Activated CD8-positive, alpha-beta T cell treated with anti-CD3 and anti-CD28 coated beads for 36 hours (primary cell): ENCODE measurements at places on chromosomes 7 and 10. TPM values are rescaled to one million over a fixed set of nuclear protein-coding genes. Genes with fewer than 3 reads are reported as not detected.
A peak's percentile ranks its signal among the peaks of the same experiment; 100 is the strongest.

DNA sequence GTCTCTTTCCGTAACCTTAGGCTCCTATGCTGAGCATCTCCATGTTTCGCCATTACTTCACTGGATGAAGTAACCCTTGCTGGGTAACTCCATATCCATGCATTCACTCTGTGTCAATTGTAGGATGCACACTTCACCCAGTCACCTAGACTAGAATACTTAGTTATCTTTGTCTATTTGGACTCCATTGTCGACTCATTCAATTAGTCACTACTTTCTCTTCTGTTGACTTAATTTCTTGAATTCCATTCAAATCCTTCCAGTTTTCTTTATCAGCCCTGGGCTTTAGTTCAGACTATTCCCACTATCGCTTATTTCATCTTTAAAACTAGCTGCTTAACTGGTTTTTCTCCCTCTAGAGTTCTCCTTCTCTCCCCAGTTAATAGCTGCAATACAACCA is 111.3 kb upstream of the TNS3 start:
- no peak for DNase-seq

DNA sequence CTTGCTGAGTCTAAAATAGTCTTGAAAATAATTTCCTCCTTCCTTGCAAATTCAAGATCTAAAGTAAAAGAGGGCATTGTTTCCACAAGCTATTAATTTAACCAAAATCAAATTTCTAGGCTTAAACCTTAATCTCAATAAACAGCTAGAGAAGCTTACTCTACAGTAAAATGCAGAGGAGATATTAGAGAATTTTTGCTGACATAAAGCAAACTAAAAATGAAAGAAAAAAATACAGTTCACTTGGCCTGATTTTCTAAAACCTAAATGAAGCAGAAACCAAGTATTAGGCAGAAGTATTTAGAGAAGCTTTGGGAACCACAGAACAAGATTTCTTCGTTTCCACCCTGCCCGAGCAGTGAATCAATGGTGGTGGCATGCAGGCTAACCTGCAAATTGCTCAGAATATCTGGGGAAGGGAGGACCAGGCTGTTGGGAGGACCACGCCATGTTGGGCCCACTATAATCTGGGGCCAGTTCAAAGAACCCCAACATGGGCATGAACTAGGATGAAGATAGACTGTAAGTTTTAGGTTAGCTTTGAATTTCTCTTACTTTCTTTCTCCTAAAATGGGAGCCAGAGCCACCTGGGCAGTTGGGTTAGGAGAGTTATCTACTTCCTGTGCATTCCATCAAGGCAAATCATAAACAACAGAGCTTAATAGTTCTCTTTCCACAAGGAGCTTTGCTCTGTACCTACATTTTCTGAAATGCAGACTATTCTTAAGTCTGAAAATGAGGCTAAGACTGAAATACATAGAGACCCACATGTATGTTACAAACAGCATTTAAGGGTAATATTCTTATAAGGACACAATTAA is 4.1 kb downstream of the LAMB1 start:
- DNase-seq, result no peak

GRCh38 chr7:39616138-39616537 is 7.2 kb upstream of the RALA start:
- DNase-seq, result no peak

GRCh38 chr10:62182595-62182994 is 86.0 kb downstream of the RTKN2 start:
- DNase-seq, result peak; percentile 24

- no peak for DNase-seq
These were observed 20.0 kb upstream of the LRRC17 start for GRCh38 chr7:102892631-102893278.

DNA sequence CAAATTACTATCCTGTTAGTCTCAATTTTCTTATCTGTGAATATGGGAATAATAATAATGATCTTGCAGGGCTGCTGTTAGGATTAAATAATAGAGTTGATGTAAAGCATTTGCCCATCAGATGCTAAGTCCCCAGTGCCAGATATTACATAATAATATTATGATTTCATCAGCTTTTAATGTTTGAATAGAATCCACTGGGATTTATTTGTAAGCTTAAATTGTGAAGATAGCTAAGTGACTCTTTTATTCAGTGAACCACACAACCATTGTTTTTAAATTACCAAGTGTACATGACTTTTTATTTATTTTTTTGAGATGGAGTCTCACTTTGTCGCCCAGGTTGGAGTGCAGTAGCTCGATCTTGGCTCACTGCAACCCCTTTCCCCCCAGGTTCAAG is 510.3 kb upstream of the DPP6 start:
- no peak for DNase-seq

DNA sequence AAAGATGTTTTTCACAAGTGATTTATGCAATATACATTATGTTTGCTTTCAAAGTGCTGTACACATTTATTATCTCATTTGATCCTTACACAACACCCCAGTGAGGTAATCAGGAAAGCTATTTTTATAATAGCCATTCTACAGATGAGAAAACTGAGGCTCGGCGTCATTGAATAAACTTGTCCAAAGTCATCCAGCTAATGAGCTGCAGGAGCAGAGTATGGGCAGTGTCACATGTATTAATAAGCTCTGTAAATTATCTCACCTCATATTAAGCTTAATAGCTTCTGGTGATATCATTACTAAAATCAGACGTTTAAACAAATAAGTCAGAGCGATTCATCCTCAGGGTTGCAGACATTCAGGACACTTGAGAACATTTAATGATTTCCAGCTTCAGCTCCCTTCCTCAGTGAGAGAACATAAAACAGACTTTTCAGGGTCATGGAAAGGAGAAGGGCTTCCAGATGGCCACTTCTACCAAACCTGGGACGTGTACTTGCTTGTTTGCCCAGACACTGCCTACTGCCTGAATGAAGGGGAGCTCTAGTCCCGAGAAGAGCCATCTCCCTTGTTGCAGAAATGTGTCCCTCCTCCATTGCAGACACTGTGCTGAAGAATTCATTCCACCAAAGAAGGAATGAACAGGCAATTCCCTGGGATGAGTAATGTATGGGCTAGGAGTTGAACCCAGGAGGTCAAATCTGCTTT is 20.5 kb upstream of the FZD1 start:
- no peak for DNase-seq

DNA sequence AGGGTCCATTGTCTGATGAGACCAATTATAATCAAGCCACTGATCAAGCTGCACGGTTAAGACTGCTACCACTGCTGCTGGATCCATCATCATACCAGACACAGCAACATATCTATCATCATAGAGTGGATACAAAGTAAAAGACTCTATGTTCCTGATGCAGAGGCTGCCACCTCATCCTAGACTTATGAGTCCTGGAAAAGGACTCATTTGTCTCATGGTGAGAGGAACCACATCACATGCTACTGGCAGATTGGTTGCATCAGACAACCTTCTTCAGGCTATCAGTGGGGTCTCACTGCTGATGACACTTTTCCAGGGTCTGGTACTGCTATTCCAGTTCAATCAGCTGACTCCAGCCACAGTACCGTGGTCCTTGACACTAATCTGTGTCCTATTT is 79.0 kb downstream of the ABI1 start:
- DNase-seq, result peak; percentile 16

SPRN gene
- total RNA-seq, result not detected

DNA sequence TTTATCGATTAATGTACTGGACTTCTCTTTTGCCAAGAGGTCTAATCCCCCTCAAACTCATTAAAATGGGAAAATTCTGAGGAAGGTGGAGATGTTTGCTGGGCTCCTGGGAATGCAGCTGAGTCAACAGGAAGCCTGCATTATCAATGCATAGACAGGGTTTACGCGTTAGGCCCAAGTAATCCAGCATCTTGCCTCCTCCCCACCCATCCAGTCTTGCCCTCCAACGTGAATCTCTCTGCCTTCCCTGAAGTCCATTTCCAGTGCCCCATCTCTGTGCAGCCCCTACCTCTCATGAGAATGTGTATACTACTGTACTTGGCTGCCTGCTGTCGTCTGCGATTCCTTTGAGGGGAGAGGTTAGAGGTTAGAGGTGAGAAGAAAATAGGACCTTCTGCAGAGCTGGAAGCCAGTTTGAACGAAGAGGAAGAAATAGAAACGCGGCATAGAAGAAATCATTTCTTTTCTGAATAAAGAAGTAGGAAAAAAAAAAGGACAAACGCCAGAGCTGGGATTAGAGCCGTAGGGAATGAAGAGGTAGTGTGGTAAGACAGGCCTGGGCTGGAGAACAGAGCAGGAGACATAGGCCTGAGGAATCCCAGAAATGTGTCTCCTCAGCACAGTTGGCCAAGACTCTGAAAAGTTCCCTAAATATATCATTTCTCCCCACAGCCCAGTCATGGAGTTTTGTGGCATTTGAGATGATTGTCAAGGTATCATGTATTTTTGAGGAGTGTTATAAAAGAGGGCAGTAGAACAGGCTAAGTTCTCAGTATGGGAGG is 75.6 kb downstream of the MYOF start:
- no peak for DNase-seq

GRCh38 chr7:71313553-71313952 is 181.6 kb downstream of the GALNT17 start:
- no peak for DNase-seq

NRP1 gene
- 0.79 TPM for total RNA-seq
